Neural crest cell (in vitro differentiated cells): ENCODE measurements at places on chromosomes 11 and 22.

DNA sequence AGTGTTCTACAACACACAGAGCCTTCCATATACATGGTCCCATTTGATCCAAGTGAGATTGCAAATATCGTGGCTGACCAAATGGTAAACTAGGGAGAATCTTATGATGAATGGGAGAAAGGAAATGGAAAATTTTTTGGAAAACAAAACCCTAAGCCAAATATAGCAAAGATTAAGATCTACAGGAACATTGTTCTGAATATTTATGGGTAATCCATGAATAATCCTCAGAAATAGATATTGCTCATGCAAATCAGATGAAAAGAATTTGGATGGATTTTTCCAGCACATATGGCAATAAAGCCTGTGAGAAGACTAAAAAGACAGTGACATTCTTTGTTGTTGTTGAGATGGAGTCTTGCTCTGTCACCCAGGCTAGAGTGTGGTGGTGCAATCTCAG lies 21.7 kb upstream of the PRDM10 start:
- DNase-seq: no peak

DNA sequence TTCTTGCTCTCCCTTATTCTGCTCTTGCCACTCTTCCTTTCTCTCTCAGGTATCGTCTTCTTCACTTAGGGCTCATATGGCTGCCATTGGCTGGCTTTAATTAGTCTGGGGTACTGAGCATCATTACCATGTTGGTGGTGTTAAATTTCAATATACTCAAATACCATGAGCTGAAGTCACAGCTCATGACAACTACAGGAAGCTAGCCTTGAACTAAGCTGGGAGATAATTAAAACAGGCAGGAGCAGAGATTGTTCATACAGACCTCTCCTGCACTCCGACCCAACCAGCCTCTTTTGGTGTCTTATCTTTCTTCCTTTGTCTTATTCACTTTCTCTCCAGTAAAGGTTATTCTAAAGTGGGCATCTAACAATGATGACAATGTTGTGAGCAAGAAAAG lies 130.9 kb upstream of the BLID start:
- DNase-seq: no peak

- no peak for DNase-seq
Measured at GRCh38 chr22:39269095-39269790, 24.5 kb upstream of the PDGFB start.

DNA sequence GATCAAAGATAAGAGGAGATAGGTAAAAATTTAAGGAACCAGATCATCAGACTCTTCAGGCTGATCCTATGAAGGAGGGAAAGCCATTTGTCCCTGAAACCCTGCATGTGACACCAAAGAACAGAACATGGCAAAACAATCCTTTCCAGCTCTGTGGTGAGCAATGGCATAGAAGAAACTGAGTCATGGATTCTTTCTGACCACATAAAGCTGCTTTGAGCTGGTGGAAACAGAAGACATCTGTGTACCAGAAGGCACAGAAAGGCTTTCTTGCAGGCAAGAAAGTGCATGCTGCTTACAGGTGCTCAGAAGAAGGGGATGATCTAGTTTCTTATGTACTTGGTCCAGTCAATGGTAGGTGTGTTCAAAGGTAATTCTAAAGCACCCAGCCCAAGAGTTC lies 45.0 kb upstream of the APOA1 start:
- no peak for DNase-seq
